ENCODE measurements at places on chromosomes 1 and 21. TPM values are rescaled to one million over a fixed set of nuclear protein-coding genes. Genes with fewer than 3 reads are reported as not detected.

GRCh38 chr1:172941945-172942344 is 108.8 kb downstream of the TNFSF18 start:
- no peak for DNase-seq

DNA sequence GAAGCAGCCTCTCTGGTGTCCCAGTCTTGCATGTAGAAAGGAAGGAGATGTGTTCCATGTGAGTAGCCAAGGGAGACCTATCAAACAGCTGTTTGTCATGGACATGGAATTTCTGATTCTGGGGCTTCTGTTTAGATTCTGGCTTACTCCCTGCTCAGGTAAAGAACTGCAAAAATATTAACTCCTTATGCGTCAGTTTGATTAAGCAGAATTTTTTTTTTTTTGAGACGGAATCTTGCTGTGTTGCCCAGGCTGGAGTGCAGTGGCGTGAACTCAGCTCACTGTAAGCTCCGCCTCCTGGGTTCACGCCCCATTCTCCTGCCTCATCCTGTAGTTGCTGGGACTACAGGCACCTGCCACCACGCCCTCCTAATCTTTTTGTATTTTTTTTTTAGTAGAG is 6.8 kb downstream of the ARV1 start:
- DNase-seq = no peak

- DNase-seq = no peak
Measured at GRCh38 chr1:175555266-175555665, 188.1 kb downstream of the TNR start.

- no peak for DNase-seq
Measured at GRCh38 chr1:51423073-51423821, 92.9 kb upstream of the TTC39A start.

- no peak for DNase-seq
Measured at GRCh38 chr1:233015965-233016364, 65.6 kb downstream of the NTPCR start.

GRCh38 chr1:41582351-41582750 is 97.9 kb upstream of the EDN2 start:
- DNase-seq = no peak

GRCh38 chr1:220001095-220001501 is 45.2 kb downstream of the EPRS1 start:
- no peak for DNase-seq

- no peak for DNase-seq
Measured at GRCh38 chr21:45365608-45366241, 39.2 kb upstream of the COL18A1 start.

DNA sequence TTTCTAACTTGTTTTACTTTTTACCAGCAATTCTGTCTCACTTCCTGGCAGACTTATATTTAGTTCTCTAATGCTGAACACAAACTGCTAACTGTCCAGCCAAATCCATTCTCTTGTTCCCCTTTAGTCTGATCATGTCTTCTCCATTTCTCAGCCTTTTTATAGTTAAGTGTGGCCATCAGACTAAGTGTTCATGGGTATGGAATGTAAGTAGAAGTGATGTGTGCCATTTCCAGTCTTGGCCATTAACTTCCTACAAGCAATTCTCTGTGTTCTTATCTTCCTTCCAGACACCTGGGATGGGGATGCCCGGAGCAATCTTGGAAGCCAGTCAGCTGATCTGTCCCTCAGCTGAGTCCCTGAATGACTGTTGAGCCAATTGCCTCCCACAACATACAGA is 165.8 kb downstream of the ST6GALNAC3 start:
- no peak for DNase-seq

DNA sequence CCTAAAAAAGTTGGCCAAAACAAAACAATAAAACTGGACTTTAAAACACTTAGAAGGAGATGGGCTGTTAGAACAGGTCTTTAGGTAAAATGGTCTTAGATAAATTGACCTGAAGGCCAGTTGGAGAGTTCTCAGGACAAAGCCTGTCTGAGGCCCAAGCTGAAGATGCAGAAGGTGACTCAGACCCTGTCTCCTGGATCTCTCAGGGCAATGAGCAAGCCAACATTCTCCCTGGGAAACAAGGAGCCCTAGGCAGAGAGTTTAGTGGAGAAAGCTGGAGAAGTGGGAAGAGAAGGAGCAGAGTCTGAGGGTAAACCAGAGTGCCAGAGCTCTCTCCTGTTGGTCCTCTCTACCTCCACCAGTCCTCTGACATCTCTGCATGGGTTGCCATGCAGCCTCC is 70.1 kb downstream of the FCRL5 start:
- DNase-seq = no peak

DNA sequence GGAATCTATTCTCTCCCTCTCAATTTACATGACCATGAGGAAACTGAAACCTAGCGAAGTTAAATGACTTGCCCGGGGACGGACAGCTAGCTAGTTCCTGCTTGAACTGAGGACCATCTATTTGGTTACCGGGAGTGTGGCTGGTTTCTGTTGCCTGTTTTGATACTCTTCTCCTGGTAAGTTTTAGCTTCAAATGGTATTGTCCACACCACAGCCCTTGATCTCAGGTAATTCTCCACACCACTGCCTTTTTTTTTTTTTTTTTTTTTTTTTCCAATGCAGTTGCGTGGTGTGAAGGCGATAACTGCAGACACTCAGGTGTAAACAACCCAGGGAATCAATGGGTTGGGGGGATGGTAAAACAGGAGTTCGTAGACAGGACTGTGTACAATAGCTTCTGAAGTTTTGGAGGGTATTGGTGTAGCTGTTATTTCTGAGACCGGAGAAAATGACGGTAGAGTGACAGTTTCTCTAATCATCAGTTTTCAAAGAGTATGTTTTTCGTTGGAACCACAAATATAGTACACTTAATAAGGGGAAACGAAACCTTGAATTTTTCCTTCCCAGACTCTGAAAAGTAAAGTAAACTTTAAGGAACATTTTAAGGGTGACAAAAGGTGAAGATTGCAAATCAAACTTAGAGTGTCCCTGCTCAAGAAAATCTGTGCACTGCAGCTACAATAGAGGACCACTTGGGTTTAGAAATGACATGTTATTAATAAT is 125.3 kb upstream of the CACYBP start:
- no peak for DNase-seq

- no peak for DNase-seq
Measured at GRCh38 chr21:41523175-41523574, 15.2 kb upstream of the TMPRSS2 start.

DNA sequence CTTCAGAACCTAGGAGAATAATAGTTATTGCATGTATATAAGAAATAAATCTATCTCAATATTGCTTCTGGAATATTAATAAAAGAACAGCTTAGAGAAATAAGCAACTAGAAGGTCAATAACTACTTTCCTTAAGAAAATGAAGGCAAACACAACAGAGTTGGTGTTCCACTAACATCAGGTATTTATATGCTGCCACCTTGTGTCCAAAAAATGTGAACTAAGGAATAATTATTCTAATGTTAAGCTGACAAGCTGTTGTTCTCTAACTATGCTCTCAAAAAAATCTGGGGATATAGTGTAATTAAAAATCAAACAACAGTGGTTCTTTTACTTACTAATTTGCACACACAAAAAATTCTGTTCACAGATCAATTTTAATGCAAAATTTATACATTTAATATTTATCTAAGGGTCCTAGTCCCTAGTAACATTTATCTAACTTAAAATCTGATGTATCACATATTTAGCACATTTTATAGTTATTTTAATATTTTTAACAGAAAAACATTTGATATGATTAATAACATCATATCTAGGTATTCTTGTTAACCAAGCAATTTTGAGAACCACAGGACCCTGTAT is 39.6 kb downstream of the UCHL5 start:
- peak; percentile 24 for DNase-seq

GRCh38 chr1:232978091-232978634 is 27.8 kb downstream of the NTPCR start:
- DNase-seq = no peak

GRCh38 chr1:111515291-111516004 is 12.0 kb upstream of the ADORA3 start:
- no peak for DNase-seq

- DNase-seq = no peak
Measured at GRCh38 chr1:227372726-227373130, 54.4 kb upstream of the CDC42BPA start.

DNA sequence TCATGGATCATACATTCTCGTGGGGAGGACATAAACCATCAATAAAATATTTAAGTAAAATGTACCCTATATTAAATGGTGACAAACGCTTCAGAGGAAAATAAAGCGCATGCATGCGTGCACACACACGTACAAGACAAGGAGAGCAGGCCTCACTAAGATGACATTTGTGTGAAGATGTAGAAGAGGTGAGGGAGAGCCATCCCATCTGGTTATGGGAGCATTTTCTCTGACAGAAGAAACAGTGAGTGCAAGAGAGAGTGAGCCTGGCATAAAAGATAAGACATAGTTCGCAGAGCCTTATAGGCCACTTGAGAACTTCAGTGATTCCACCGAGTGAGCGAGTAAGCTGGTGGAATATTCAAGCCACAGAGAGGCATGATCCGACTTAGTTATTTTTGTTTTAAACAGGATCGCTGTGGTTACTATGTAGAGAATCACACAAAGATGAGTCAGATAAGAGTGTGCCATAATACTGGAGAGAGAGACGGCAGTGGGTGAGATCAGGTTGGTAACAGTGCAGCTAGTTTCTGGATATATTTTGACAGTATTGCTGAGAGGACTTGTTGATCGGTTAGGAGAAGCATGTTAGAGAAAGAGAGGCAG is 624.2 kb downstream of the PLPP3 start:
- DNase-seq = no peak

GRCh38 chr1:17196496-17197185 is 8.3 kb upstream of the PADI1 start:
- no peak for DNase-seq

DNA sequence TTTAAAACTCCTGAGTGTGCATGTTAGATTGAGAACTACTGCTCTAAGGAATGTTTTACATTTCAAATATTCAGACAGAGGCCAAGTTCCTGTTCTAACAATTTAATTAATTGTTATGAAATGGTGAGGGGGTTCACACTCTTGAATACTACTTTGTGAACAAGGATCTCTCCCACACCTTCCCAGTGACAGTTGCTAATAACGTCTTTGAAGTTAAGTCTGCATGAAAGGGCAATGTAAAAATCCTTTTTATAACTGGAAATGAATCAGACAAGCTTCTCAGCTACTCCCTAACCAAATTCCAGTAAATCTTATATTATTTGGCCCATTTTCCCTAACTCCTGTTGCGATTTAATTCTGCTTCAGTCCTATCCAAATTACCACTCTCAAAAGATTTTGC is 828.5 kb upstream of the ADAMTS5 start:
- DNase-seq = no peak

- DNase-seq = no peak
Measured at GRCh38 chr1:229627003-229627402, 956 bp downstream of the URB2 start.

DNA sequence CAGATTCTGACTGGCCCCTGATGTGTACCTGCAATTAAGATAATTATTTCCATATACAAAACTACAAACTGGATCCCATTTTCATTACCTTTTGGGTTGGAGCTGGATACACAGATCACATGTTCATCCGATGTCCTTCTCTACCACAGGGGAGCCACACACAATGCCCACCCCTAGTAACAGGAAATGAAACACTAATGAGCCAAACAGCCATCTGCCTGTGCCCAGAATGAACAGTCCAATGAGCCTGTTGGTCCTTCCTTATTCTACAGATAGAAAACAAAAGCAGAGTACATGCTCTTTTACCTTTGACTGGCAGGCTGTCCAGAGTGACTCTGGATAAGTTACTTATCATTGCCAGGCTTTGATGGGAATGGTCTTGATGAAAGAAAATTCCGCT is 68.6 kb downstream of the SIPA1L2 start:
- no peak for DNase-seq

DNA sequence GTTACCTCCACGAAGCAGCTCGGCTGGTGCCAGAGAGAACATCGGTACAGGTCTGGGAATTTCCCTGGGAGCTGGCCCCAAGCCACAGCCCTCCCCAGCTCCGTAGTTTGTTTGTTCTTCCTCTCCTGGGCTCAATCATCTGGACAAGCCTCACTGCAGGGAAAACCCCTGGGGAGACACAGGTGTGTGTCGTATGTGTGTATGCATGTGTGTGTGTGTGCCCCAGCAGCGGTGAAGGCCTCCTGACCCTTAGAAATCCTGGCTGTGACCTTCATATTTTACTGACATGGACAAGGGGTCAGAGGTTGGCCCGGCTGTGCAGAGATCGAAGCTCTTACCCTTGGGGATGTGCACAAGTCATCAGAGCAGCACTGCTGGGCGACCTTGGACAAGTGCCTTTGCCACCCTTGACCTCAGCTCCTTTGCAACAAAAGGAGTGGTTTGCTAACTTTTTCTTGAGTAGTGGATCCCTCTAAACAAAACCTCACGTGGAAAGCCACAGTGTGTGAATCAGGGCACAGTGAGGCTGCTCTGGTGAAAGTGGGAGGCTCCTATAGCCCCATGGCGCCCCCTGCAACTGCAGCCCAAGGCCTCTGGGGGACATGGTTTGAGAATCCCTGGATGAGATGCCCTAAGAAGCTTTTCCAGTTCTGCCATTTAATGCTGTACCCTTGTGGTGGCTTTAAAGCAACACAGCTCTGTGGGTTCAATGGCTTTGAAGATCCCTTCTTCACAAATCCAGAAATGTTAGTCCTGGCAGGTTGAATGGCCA is 12.3 kb upstream of the IL22RA1 start:
- peak; percentile 55 for DNase-seq

PALMD gene
- 3.5 TPM for total RNA-seq

WNT3A gene
- total RNA-seq = not detected

APCS gene
- 0.29 TPM for total RNA-seq

CCDC28B gene
- total RNA-seq = 48.0 TPM

BACH1 gene
- 53.6 TPM for total RNA-seq

TCEA3 gene
- total RNA-seq = 0.55 TPM

RHD gene
- total RNA-seq = 17.8 TPM

S100A8 gene
- total RNA-seq = 0.42 TPM

LORICRIN gene
- not detected for total RNA-seq

TMEM9 gene
- 72.4 TPM for total RNA-seq

OR6N1 gene
- not detected for total RNA-seq

ATP6V1G3 gene
- total RNA-seq = not detected
